Left colon (tissue), 2 donors: ENCODE measurements at places on chromosomes 13 and 19. TPM values are rescaled to one million over a fixed set of nuclear protein-coding genes. Genes with fewer than 3 reads are reported as not detected.

METTL21C gene
- not detected for total RNA-seq

DNA sequence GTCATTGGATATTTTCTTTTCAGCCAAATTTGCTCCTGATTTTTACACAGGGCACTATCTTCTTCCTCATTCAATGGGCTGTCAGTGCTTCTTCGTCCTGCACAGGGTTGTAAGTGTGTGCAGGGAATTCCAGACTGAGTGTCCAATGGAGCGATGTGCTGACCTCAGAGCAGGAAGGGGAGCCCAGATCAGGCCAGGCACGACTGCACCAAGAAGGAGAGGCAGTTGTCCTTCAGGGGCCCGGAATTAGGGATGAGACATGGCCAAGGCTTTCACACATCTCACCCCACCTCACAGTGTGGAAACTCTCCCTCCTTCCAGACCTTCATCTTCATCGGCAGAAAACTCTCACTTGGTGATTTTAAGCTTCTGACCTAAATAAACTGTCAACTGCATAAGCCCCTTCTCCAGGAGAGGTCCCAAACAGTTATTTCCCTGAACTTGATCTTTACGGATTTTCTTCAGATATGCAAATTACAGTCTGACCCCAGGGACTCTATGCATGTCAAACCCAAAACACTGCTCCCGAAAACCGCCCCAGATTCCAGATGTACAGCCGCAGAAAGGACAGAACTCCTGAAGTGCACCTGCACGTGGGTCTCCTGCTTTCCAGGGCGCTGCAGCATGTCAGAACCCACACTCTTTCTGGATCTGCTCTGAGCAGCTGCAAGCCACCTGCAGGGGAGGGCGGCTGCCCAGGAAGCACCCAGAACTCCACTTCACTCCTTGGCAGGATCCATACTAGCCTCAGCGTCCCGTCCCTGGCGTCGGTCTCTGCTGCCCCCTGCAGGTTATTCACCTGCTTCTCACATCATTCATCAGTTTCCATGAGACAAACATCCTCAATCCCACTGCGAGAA, 625 bp upstream of the ZNF20 start:
- DNase-seq: peak; percentile 87

- DNase-seq: no peak
These were observed 26.4 kb downstream of the RUBCNL start for GRCh38 chr13:46360604-46361003.

- DNase-seq: no peak
These were observed 27.5 kb upstream of the WDFY2 start for GRCh38 chr13:51556740-51557139.

GRCh38 chr13:102452836-102453235, 51.0 kb upstream of the FGF14 start:
- no peak for DNase-seq

GTPBP3 gene
- 21.9 TPM for total RNA-seq
